Left cardiac atrium (tissue), 4 donors: ENCODE measurements at places on chromosomes 7 and 10. TPM values are rescaled to one million over a fixed set of nuclear protein-coding genes. Genes with fewer than 3 reads are reported as not detected.

- DNase-seq: peak; percentile 56
Observed at GRCh38 chr7:106071999-106072714, 40.0 kb downstream of the SYPL1 start.

DNA sequence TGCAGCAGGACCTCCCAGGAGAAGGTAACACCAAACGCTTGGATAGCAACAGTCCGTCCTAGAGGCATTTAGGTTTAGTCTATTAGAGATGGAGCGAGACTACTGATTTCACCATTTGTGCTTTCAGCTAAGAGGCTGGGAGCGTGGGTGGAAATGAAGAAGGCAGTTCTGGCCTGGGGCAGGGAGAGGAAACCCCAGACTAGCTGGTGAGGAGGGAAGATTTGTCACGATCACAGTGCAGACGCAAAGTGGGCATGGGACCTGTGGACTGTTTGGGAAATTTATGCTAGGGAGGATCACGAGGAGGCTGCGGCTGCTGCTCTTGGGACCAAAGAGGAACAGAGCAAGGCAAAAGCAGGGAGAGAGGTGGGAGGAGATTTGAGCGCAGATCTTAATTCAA is 130.4 kb upstream of the AOAH start:
- DNase-seq: no peak

- no peak for DNase-seq
Observed at GRCh38 chr10:43273543-43273942, 6.7 kb upstream of the RASGEF1A start.

DNA sequence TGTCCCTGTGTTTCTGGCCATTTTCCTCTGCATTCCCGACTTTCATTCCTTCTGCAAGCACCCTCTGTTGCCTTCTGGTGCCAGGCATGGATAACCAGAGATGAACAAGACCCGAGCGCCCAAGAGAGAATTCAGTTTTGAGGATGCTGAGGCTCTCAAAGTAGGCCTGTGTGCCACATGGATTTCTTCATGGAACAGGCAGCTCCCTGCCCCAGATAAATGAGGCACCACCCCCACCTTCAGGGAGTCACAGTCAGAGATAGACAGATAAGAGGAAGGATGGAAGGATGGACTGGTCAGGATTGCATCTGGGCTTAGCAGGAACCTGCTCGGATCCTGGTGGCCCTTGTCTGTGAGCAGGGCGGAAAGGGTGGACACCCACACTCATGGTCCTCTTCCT is 49.4 kb downstream of the ADCYAP1R1 start:
- no peak for DNase-seq

DNA sequence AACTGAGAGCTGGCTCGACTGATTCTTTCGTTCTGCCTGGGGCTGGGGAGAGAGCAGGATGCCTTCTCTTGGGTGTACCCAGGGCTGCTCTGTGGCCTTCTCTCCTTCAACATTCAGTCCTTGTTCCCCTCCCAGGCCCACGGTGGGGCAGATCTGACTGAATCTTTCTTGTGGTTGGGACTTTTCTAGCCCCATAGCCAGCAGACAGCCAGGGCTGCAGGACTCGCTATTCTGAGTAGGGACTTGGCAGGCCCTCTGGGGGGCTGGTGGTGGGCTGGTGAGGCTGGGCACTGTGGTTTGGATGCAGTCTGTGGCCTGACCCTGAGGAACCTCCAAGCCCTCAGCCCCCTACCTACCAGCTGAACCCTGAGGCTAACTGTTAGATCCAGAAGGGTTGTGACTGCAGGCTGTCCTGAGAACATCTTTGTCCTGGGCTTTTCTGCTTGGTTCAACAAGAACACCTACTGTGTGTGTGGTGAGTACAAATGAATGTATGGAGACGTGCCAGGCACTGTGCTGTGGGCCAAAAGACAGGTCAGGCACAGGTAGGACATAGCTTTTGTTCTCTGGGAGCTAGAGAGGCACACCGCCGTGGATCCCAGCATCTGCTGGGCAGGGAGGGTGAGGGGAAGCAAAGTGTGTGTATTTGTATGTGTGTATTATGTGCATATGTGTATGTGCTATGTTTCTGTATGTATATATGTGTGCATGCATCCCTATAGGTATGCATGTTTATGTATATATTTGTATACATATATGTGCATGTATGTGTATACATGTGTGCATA is 2.1 kb upstream of the PALD1 start:
- DNase-seq: no peak

GRCh38 chr10:4266416-4267085 is 481.5 kb upstream of the KLF6 start:
- no peak for DNase-seq

- no peak for DNase-seq
Observed at GRCh38 chr7:5661942-5662341, 119.5 kb downstream of the RNF216 start.

DNA sequence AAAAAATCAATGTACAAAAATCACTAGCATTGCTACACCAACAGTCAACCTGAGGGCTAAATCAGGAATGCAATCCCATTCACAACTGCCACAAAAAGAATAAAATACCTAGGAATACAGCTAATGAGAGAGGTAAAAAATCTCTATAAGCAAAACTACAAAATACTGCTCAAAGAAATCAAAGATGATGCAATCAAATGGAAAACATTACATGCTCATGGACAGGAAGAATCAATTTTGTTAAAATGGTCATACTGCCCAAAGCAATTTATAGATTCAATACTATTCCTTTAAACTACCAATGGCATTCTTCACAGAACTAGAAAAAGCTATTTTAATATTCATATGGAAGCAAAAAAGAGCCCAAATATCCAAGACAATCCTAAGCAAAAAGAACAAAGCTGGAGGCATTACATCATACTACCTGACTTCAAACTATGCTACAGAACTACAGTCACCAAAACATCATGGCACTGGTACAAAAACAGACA is 116.3 kb downstream of the HPSE2 start:
- DNase-seq: no peak

- no peak for DNase-seq
Observed at GRCh38 chr7:44348851-44349781, 23.7 kb upstream of the CAMK2B start.

- DNase-seq: no peak
Observed at GRCh38 chr7:122311734-122312450, 7.3 kb upstream of the FEZF1 start.

DNA sequence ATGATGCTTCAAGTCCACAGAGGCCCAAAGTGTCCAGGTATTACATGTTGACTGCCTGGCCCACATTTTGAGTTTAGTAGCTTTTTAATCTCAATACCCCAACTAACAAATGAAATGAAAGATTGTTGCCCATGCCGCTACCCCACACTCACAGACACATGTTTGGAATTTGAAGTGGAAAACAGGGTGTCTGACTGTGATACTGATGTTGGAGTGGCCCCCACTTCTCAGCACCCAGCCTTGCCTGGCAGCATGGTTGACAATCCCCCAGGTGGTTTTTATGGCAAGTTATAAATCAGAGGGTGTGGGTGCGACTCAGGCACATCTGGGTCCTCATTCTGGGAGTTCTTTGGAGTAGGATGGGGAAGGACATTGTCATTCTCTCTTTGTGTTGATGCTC is 314.7 kb upstream of the ZNF32 start:
- DNase-seq: no peak

- DNase-seq: no peak
Observed at GRCh38 chr7:1892011-1892965, 222.2 kb downstream of the ELFN1 start.

GRCh38 chr7:35366167-35367155 is 112.6 kb upstream of the TBX20 start:
- DNase-seq: no peak

DNA sequence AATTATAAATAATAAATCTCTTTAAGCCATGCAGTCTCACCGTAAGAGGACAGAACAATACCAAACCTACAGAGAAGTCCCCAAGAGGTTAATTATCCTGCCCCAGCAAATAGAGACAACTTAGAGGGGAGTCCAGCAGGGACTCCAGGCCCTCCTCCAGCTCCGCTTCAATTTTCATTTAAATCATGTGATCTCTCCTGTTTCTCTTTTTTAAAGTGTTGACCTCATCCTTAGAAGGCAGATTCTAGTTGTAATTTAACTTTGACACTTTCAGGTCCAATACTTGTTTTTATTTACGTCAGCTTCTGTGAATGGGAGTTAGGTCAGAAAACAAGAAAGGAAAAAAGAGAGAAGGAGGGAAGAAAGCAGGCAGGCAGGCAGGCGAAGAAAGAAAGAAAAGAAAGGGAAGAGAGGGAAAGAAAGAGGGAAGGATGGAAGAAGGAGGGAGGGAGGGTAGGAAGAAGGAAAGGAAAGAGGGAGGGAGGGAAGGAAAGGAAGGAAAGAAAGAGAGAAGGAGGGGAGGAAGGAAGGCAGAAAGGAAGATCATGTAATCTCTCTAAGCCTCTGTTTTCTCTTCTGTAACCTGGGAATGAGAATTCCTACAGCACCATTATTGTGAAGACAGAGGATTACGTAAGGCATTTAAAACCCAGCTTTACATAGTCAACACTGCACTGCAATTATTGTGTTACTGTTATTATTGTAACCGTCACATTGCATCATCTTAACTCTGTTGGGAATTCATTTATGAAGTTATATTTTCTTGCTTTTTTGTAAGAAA is 227.7 kb downstream of the SKIDA1 start:
- no peak for DNase-seq

DNA sequence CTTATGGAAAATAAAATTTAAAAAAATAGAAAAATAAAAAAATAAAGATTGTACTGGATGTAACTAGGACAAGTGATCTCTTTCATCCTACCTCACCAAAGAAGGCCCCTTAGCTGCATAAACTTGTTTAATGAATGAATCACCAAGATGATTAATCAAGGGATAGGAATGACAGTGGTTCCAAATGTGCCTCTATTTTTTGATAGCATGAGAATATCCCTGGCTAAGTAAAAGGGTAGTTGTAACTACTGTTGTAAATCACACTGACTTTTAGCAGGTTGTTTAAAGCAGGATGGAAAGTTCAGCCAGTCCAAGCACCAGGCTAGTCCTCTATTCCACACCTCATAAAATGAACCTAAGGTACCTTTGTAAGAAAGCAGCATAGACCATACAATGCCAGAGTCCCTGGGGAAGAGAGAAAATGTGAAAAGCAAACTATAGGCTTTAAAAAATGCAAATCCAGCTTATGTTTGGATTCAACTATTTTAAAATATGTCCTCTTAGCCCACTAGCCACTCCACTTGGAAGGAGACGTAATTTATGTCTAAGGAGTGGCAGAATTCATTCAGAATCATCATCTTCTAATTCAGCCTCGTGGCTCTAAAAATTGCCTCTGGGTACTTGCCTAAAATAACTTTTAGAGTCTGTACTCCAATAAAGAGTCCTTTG is 126.8 kb downstream of the SKIDA1 start:
- DNase-seq: no peak

- no peak for DNase-seq
Observed at GRCh38 chr7:27182861-27183681, 2.0 kb downstream of the HOXA11 start.

DNA sequence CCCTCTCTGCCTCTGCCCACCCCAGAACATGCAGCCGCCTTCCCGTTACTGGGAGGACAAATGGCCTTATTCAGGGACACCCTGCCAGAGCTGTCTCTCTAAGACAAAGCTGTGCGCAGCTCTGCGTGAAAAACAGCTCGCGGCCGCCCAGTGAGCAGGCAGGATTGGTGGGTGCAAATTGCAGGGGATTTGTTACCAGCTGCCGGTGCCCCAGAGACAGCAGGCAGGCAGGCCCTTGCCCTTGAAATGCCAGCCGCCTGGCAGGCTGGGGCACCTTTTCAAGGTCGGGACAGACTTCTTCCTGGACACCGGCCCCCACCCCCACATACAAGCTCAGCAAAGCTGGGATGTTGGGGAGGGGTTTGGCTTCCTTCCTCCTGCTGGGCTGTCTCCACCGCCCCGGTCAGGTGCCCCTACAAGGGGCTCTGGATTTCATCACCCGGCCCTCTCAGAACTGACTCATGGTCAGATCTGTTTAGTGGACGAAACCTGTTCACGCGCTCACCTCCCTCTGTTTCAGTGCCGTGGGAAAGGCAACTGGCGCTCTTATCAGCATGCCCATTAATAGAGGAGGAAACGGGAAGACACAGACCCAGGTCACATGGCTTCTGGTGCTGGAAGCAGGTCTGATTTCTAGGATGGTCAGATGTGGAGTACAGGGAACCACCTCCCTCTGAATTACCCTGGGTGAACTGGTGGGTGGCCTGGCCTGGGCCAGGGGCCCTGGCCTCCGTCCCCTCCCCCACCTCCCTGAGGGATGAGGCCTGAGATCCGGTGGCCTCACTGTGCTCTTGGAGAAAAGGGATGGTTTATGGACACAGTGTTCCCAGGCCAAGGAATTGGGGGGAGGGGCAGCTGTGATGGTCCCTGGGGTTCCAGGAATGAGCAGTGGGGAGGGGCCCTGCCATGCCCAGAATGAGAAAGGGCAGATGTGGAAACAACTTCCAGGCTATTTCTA is 123.9 kb upstream of the PPIF start:
- DNase-seq: peak; percentile 84

DNA sequence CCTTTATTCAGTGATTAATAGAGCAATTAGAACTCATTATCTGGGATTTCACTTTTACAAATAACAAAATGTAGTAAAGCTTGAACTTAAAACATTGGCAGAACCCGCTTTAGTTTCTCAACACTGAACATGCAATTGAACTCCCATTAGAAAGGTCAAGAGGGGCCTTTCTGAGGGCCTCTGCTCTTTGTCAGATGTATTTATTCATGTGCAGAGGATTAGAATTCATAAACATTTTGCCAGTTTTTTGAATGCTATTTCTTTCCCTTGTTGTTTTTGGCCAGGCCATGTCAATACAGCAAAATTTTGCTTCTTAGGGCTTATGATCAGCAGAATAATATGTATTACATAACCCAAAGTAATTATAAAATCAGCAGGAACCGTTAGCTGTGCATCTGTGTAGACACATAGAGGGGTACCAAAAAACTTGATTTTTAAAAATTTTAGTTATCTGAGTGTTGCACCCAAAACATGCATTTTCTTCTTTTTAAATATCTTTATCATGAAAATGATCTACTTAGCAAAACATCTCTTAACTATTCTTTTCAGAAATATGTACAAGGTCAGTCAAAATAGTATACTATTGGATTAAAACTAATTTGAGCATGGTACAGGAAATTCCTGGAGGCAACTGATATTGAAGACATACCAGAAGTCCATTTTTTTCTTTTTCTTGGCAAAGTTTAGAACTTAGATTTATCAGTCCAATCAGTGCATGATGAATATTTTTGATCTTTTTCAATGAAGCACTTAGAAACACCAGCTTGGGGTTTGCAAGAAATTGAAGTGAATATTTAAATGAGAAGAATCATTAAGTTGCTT is 177.5 kb downstream of the TWIST1 start:
- DNase-seq: no peak

- no peak for DNase-seq
Observed at GRCh38 chr10:130189608-130190054, 53.4 kb downstream of the GLRX3 start.

- no peak for DNase-seq
Observed at GRCh38 chr7:122273117-122273516, 31.4 kb downstream of the FEZF1 start.

- DNase-seq: no peak
Observed at GRCh38 chr7:85095806-85096205, 91.0 kb downstream of the SEMA3D start.

The CALML5 gene
- not detected for total RNA-seq

The SPDYE11 gene
- not detected for total RNA-seq

The TEX47 gene
- total RNA-seq: not detected

The LHFPL3 gene
- total RNA-seq: not detected

The TMEM270 gene
- total RNA-seq: not detected

The SPDYE1 gene
- total RNA-seq: not detected

The RADIL gene
- 6.8 TPM for total RNA-seq

The PTPRN2 gene
- 2.3 TPM for total RNA-seq

The AS3MT gene
- 12.2 TPM for total RNA-seq

The ABCC2 gene
- total RNA-seq: 0.53 TPM
